ENCODE measurements at places on chromosomes 13 and 19. TPM values are rescaled to one million over a fixed set of nuclear protein-coding genes. Genes with fewer than 3 reads are reported as not detected.

The SHISA7 gene
- not detected for total RNA-seq

The UBE2L5 gene
- not detected for total RNA-seq

The LRRC8E gene
- total RNA-seq, result 14.7 TPM

The TTC9B gene
- not detected for total RNA-seq

The CRX gene
- total RNA-seq, result not detected

The C19orf18 gene
- not detected for total RNA-seq

The PCP2 gene
- total RNA-seq, result not detected

DNA sequence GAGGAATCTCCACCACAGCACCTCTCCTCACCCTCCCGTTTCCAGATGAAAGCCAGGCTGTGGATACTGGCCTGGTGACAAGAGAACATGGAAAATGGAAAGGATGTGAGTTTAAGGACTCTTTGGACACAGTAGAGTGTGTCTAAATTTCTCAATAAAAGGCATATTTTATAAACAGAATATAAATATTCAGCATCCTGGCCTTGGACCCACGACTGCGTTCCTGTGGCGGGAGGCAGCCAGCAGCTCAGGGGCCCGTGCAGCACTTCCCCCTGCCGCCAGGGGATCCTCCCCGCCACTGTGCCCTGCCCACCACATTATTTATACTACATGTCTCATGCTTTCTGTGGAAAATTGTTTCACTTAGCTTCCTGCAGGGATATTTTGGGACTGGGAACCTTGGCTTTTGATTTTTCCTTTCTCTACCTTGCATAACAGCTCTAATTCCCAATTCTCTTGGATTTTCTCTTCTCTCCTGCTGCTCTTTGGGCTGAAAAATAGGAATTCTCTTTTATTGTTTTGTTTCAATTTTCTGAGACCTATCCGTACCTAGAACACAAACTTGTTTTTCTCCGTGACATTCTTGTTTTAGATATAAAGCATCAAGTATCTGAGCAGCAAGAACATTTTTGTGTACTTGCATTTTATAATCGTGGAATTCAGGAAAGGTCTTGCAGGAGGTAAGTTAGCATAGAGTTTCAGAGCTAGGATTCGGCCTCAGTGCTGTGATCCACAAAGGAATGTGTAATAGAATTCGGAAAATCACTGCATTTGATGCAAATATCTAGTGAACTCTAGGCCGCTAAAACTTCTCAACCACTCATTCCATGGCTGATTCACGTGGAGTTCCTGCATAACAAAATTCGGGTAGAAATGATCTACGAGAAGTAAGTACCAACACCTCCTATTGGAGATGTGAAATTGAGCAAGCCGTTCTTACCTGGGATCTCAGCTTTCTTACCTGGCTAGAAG lies 107.7 kb upstream of the SPATA13 start:
- no peak for DNase-seq

DNA sequence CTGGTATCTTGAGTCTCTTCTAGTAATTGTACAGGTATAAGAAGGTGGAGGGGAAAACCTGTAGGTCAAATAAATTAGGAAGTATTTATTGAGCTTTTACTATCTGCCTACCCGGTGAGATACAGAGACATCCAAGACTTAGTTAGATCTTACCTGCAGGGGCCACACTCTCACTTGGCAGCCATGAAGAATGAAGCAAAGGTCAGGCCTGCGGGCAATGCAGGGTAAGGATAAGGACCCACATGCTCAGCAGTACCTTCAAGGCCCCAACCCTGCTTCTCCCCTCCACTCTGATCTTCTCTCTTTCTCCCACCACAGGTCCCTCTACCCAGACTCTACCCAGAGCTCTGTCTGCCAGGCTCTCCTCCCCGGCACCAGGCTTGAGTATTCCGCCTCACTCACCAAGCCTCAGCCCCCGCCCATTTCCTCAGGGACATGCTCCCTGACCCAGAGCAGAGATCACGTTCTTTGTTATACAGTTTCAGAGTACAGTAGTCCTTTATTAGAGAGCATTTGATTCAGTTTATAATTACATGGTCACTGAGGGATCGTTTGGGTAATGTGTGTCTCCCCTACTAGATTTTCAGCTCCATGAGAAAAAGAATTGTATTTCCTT lies 18.9 kb upstream of the CLDN10 start:
- peak; percentile 75 for DNase-seq

DNA sequence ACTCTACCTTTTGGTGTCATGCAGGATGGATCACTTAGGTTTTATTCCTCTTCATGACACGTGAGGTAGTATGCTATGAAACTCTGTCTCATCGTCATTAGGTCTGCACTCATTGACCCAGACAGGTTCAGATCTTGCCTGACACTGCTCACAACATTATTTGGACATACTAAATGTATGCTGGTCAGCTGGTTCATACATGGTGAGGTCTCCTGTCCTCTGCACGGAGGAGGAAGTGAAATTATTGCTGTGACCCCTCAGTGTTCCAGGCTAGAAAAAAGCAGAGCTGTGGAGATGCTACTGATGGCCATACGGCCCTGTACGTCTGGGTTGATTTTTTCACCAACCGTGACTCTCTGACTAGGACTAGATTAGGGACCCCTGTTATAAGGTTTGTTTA lies 35.8 kb downstream of the LATS2 start:
- no peak for DNase-seq

GRCh38 chr19:36527341-36527740 lies 730 bp downstream of the ZNF260 start:
- DNase-seq, result no peak

- DNase-seq, result peak; percentile 84
Observed at GRCh38 chr13:27022571-27023311, 148.9 kb downstream of the USP12 start.

DNA sequence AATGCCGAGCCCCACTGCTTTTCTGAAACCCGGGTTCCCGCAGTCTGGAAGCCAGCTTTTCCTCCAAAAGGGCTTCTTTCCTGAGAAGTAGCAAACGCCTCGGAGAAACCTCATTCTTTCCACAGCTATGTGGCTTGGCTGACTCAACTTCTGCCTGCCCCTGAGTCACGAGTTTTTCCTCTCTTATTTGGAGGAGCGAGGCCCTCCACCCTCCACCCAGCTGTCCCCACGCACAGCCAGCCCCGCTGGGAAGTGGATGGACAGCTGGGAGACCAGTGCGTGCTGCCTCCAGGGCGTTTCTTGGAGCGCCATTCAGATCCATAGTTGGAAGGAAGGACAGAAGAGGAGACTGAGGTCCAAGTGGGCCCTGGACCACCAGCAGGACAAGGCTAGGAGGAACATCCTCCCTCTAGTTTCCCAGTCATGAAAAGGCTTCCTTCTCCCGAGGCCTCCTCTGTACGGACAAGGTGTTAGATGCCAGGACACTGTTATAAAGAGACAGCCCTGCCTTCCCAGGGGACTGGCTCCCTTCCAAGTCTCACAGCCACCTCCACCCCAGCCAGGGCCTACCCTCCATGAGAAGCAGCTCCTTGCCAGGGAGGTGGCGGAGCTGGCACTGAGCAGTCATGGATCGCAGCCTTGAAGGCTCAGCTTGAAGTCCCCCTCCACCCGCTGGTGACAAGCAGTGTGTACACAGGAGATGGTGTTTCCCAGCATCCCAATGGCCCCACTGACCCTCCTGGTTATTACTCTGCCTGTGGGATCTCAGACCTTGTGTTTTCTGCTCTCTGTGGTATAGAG lies 2.5 kb upstream of the PLEKHF1 start:
- peak; percentile 67 for DNase-seq

DNA sequence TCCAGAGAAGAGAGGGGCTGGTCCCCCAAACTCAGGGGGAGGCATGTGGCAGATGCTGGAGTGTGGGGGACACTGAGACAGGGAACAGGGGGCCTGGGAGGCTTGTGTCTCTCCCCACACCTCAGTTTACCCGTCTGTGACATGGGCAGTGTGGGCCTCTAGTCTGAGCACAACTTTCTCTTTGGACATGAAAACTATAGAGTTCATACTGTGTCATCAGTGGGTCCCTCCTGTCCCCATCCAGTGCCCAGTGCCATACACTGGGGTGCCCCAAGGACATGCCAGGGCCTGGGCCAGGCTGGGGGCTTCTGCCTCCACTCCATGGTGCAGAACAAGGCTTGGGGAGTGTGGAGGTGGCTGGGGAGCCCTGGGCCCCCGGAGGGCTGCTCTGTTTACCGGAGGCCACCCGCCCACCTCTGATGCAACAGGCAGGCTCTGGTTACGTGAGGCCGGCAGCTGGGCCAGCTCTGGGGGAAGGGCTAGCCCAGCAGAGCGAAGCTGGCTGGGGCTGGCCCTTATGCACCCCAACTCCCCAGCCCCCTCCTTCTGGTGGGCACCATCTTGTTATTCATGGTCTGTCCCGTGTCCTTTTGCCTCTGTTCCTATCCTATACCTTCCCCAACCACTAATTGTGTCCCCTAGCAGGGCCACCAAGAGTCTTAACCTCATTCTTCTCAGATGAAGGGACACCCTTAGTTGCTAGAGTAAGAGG lies 1.9 kb upstream of the MEF2B start:
- DNase-seq, result no peak

DNA sequence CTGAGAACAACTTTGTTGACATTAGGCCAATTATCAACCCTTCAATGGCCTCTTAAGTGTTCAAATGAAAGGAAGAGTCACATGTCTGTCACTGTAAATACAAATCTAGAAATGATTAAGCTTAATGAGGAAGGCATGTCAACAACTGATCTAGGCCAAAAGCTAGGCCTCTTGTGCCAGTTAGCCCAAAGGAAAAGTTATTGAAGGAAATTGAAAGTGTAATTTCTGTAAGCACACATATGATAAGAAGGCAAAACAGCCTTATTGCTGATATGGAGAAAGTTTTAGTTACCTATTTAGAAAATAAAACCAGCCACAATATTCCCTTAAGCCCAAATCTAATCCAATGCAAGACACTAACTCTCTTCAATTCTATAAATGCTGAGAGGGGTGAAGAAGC lies 604.7 kb downstream of the SLITRK6 start:
- DNase-seq, result peak; percentile 30

GRCh38 chr13:35548790-35549189 lies 72.3 kb upstream of the MAB21L1 start:
- no peak for DNase-seq

DNA sequence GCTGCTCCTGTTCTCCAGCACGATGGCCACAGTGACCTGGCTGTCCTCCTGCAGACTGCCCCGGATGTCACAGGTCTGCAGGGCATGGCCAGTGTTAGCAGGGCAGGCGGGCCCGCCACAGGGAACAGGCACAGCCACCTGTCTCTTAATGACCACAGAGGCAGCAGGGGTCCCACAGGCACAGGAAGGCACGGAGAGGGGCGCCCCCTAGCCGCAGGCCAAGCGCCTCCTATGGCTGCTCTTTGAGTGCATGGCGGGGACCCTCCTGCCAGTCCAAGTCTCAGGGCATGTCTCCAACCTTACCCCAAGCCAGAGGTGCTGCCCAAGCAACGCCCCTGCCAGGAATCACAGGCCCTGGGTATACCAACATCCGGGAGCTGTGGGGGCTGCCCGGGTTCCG lies 14.1 kb downstream of the IZUMO4 start:
- DNase-seq, result no peak

DNA sequence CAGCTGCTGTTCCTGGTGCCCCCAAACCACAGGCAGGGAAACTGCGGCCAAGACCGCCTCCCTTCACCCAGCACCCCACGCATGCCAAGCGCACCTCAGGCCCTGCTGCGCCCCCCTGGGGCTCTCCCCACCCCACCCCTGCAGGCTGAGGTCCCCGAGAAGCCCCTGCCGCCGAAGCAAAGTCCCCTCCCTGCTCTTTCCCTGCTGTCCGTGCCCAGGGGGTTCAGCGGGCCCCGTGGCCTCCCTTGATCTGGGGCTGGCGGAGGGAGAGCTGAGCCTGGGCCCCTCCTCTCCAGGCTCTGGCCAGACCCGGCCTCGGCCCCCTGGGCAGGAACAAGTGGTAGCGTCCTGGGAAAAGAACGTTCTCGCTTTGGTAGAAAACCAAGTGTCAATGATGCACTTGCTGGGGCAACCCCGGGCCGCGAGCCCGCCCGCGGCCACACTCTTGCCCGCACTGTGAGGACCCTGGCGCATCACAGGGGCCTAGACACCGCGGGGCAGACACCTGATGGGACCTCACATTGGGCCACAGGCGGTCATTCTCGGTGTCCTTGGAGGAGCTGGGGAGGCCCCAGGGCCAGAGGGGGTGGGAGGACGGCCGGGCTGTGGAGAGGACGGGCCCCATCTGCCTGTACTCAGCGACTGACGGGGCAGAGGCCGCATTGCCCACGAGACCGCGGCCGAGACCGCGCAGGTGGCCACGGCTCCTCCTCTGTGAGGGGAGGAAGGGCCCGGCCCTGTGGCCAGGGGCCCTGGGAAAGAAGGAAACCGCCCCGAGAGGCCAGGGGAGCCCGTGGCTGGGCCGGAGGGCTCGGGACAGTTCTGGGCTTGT lies 29.0 kb downstream of the GPX4 start:
- DNase-seq, result no peak

DNA sequence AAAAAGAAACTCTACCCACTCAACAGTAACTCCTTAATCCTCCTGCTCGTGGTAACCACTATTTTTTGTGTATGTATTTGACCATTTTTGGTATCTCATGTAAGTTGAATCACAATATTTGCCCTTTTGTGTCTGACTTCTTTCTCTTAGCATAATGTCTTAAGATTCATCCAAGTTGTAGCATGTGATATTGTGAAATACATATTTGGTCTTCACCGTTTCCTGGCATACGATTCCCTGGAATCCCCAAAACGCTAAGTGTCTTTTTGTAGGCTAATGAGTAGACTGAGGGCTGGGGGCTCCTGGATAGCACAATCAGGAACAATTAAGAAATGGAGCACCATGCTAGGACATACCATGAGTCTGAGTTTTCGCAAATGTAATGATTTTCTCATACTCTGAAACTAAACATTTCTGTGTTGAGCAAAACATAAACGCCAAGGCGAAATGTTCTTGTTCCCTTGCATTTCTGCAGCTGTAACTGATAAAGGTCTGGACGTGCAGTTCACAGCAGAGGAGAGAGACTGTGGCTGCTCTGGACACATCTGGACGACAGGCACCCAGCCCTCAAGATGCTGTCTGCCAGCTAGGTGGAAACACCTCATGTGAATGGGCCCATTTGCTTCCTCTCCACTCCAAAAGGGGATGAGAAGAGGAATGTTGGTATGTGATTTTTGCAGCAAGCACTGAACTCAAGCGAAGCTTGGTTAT lies 38.4 kb downstream of the BRD4 start:
- no peak for DNase-seq

DNA sequence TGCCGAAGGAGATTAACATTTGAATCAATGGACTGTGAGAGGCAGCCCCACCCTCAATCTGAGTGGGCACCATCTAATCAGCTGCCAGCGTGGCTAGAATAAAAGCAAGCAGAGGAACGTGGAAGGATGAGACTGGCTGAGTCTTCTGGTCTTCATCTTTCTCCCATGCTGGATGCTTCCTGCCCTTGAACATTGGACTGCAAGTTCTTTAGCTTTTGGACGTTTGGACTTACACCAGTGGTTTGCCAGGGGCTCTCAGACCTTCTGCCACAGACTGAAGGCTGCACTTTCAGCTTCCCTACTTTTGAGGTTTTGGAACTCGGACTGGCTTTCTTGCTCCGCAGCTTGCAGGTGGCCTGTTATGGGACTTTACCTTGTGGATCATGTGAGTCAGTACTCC lies 14.7 kb downstream of the NHLRC3 start:
- DNase-seq, result no peak

- DNase-seq, result no peak
Observed at GRCh38 chr13:21232599-21232998, 56.1 kb downstream of the MRPL57 start.

Data from Caki2 (cell line).